ENCODE measurements at places on chromosomes 16 and 17. TPM values are rescaled to one million over a fixed set of nuclear protein-coding genes. Genes with fewer than 3 reads are reported as not detected.

GRCh38 chr17:22142091-22142490 lies 449.8 kb downstream of the KCNJ18 start:
- DNase-seq = no peak

GRCh38 chr17:42387661-42388380 lies 421 bp downstream of the STAT3 start:
- peak; percentile 58 for DNase-seq

DNA sequence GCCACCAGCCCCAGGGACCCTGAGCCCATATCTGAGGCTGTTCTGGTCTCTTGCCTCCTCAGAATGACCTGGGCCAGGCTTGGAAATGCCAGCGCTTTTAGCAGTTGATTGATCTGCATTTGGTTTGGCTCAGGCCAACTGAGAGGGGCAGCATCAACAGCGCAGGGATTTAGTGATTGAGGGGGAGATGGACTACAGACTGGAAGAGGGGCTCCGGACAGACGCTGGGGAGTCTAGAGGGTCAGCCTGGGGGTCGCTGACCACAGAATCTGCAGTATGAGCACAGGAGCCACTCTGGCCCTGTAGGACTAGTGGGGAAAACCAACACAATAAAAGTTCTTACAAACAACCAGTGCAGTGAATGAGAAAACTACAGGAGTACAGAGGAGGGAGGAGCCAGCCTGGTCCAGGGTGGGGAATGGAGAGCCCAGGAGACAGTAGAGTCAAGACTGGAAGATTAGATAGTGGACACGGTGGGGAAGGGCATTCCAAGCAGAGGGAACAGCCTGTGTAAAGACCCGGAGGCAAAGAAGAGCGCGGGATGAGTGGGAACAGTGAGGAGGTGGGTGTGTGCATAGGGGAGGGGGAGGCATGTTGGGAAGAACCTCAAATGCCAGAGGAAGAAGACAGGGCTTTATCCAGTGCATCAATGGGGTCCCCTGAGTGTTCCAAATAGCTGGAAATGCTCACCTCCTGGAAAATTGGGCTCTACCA lies 128.9 kb downstream of the MRM1 start:
- no peak for DNase-seq

NPIPB2 gene
- total RNA-seq = 12.9 TPM

- no peak for DNase-seq
Observed at GRCh38 chr17:48814504-48814903, 2.5 kb downstream of the TTLL6 start.

GRCh38 chr16:54031107-54031760 lies 255.4 kb downstream of the IRX3 start:
- DNase-seq = no peak

HAS3 gene
- 4.0 TPM for total RNA-seq

DNA sequence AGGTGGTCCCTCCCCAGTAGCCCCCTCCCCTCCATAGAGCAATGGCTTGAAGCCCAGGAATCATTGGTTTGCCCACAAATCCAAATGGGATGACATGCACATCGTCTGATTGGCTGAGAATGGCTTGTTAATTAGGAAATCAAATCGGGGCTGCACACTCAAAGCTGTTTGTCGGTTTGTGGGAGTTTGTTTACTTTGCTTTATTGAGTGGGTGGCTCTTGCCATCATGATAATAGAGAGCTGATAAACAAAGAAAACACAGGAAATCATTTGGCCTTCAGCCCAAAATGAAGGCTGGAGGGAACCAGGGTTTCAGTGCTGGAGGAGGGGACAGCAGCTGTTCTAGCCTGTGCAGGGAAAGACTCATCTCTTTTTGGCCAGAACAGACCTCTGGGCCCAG lies 316.3 kb downstream of the CBLN1 start:
- no peak for DNase-seq

SLFN13 gene
- 2.9 TPM for total RNA-seq

GRCh38 chr16:75590920-75591843 lies 25.0 kb downstream of the GABARAPL2 start:
- DNase-seq = peak; percentile 84

GRCh38 chr17:64124609-64125008 lies 5.3 kb downstream of the ERN1 start:
- DNase-seq = no peak

- DNase-seq = no peak
Observed at GRCh38 chr17:7056386-7056785, 12.5 kb upstream of the SLC16A11 start.

DNA sequence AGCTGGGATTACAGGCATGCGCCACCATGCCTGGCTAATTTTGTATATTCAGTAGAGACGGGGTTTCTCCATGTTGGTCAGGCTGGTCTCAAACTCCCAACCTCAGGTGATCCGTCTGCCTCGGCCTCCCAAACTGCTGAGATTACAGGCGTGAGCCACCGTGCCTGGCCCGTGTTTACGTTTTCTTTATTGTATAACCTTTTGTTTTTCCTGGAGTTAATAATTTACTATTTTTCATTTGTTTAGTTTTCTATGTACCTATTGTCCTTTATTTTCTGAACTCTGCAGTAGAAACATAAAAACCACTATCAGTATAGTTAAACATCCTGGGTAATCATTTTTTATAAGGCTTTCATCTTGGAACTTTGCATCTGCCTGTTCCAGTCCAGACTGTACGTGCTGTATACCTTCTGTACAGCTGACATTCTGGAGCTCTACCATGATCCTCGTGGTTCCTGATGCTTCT lies 73.6 kb downstream of the PPM1E start:
- DNase-seq = no peak

DNA sequence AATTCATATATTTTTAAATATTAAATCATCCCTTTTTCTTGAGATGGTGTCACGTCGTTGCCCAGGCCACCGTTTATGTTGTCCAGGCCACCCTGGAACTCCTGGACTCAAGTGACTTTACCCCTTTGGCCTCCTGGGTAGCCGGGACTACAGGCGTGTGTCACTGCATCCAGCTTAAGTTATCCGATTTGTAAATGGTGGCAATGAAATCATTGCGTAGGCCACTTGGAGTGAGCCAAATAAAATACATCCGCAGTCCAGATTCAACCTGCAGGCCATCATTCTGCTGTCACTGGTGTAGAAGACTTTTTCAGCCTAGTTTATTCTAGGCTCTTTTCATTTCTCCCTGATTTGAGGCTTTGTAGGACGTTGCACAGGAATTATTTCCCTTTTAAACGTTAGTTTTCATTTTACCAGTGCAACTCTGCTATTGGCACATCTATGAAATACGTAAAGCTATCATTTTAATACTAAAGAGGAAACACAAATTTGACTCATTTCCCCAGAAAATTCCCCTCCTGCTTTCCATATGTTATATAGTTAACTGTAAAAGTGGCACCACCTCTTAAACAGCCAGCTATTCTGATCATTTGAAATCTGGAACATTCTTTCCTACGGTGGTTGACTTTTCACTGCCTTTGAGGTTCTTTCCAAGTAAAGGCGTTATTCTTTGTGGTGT lies 449.8 kb downstream of the MAF start:
- no peak for DNase-seq

Data from lower leg skin (tissue), 4 donors.